Liver (tissue), 10 donors: ENCODE measurements at places on chromosomes 2 and 18. TPM values are rescaled to one million over a fixed set of nuclear protein-coding genes. Genes with fewer than 3 reads are reported as not detected.

Gene UGT1A8
- 0.48 TPM for polyA plus RNA-seq

Gene CCDC141
- 0.40 TPM for polyA plus RNA-seq

Gene CPS1
- 499 TPM for polyA plus RNA-seq

Gene HADHA
- polyA plus RNA-seq: 126 TPM

Gene COBLL1
- polyA plus RNA-seq: 23.2 TPM

Gene LOXHD1
- not detected for polyA plus RNA-seq

Gene LANCL1
- polyA plus RNA-seq: 7.2 TPM

Gene AGXT
- polyA plus RNA-seq: 1,572 TPM

Gene TMEM198
- 1.9 TPM for polyA plus RNA-seq

Gene COLEC11
- 79.1 TPM for polyA plus RNA-seq

Gene SMAD7
- 3.2 TPM for polyA plus RNA-seq

Gene IKZF2
- polyA plus RNA-seq: 0.35 TPM

Gene MALL
- polyA plus RNA-seq: 1.6 TPM

Gene SLC11A1
- 3.8 TPM for polyA plus RNA-seq

Gene KANSL3
- 10.0 TPM for polyA plus RNA-seq

Gene CDH20
- polyA plus RNA-seq: not detected

Gene KYNU
- 32.2 TPM for polyA plus RNA-seq

Gene SGO2
- polyA plus RNA-seq: 0.88 TPM

Gene KCNF1
- not detected for polyA plus RNA-seq

Gene GALNT5
- polyA plus RNA-seq: not detected

Gene SOX11
- polyA plus RNA-seq: not detected

Gene ADI1
- polyA plus RNA-seq: 163 TPM

Gene TRIM43
- polyA plus RNA-seq: not detected

Gene PTMA
- polyA plus RNA-seq: 310 TPM

Gene RAD51AP2
- polyA plus RNA-seq: 0.02 TPM

Gene KCNJ3
- polyA plus RNA-seq: 0.39 TPM

Gene MC2R
- polyA plus RNA-seq: not detected

Gene PLB1
- 0.58 TPM for polyA plus RNA-seq

Gene PLEKHH2
- 0.69 TPM for polyA plus RNA-seq

Gene NTSR2
- not detected for polyA plus RNA-seq

Gene TIGD1
- polyA plus RNA-seq: 1.6 TPM

Gene PGAP1
- polyA plus RNA-seq: 1.0 TPM

Gene RNPEPL1
- 24.8 TPM for polyA plus RNA-seq

Gene SLC16A14
- polyA plus RNA-seq: 0.28 TPM

Gene KHK
- 462 TPM for polyA plus RNA-seq

Gene TMEM182
- 2.8 TPM for polyA plus RNA-seq

Gene MARCHF4
- polyA plus RNA-seq: not detected

Gene EHD3
- 7.4 TPM for polyA plus RNA-seq
